ENCODE measurements at places on chromosomes 5 and 9.

GRCh38 chr5:37776826-37777225, 63.0 kb downstream of the GDNF start:
- no peaks in the 10 kb centered on the region for H3K4me1 ChIP-seq
- peaks cover 2% of the 10 kb centered on the region for H3K27me3 ChIP-seq
- H3K36me3 ChIP-seq: peaks cover 18% of the 10 kb centered on the region
- H3K4me3 ChIP-seq: no peak overlapping the region

GRCh38 chr9:129669141-129669718, 3.8 kb downstream of the PRRX2 start:
- H3K4me1 ChIP-seq: peaks cover 4% of the 10 kb centered on the region
- peaks cover 11% of the 10 kb centered on the region for H3K27me3 ChIP-seq
- no peak overlapping the region for H3K27ac ChIP-seq
- no peak overlapping the region for H3K4me3 ChIP-seq
- no peaks in the 10 kb centered on the region for H3K36me3 ChIP-seq
- DNase-seq: no peak

DNA sequence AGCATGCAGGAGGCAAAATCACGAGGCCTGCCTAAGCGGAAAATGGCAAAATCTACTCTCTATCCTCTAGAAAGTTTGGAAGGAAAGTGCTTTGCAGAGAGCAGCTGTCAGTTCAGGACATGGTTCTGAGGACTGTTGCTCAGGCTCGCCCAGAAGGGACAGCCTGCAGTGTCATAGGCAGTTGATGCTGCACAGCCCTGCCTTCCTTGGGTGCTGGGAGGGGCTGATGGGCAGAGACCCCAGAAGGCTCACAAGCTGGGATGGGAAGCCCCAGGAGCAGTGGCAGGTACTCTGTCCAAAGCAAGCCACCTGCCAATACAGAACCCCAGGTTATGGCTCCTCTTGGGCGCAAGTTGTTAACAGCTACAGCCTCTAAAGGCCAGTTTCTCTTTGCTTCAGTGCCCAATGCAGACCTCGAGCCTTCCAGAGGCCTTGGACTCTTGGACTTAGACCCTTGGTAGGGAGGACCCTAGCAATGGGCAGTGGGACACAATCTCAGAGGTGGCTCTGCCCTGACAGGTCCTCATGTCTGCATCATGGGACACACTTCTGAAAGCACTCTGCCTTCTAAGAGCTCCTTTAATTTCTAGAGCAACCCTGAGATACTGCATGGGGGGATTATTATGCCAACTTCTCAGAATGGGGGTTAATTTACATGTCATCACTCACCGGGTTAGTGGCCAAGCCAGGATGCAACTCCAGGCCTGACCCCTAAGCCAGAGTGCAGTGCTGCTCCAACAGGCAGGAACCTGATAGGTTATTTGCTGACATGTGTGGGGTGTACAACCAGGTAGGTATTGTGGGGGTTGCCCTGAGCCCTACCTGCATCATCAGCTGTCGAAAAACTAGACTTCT, 57.1 kb downstream of the MACROH2A1 start:
- DNase-seq: no peak
- no peaks in the 10 kb centered on the region for H3K4me1 ChIP-seq
- H3K27ac ChIP-seq: no peak overlapping the region
- no peaks in the 10 kb centered on the region for H3K27me3 ChIP-seq
- peaks cover 14% of the 10 kb centered on the region for H3K36me3 ChIP-seq

DNA sequence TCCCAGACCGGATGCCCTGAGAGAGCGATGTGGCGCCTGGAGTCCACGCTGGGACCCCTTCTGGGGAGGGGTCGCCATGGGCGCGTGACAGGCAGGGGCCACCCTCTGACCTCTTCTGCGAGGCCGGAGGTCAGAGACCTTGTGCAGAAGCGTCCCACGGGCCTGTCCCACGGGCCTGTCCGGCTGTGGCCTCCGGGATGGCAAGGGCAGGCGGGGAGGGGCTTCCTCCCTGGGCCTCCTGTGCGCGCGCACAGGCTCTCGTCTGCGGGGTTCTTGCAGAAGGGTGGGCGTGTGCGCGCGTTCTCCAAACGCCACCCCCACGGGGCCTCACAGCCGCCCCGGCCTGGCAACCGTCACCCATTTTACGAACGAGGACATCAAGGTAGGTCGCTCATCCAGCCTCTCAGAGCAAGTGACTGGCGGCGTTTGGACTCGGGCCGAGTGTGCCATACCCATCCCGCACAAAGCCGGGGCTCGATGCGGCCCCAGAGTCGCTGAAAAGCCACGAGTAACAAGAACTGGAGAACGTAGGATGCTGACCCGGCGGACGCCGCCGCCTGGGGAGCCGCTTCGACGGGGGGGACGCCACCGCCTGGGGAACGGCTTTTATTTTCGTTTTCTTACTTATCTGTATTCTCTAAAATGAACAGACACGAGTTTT, 897 bp downstream of the AHRR start:
- no peak for DNase-seq
- no peak overlapping the region for H3K27ac ChIP-seq

DNA sequence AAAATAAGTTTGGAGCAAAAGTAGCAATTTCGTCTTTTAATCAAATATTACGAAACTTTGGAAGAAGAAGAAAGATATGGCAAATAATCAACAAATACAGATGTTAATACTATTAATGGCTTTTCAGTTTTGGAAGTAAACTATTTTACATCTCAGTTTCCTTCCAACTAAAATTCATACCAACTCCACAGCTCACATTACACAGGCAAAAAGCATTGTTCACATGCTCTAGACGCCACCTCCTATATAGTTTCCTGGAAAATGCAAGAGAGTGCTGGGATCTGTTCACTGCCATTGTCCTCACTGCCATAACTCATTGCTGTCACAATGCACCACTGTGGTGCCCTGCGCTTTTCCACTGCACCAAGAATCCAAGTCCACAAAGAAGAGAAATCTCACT, 149.0 kb upstream of the FTMT start:
- no peak overlapping the region for H3K4me3 ChIP-seq
- no peaks in the 10 kb centered on the region for H3K27me3 ChIP-seq
- DNase-seq: no peak
- H3K36me3 ChIP-seq: no peaks in the 10 kb centered on the region
- H3K4me1 ChIP-seq: no peaks in the 10 kb centered on the region
- no peak overlapping the region for H3K27ac ChIP-seq

DNA sequence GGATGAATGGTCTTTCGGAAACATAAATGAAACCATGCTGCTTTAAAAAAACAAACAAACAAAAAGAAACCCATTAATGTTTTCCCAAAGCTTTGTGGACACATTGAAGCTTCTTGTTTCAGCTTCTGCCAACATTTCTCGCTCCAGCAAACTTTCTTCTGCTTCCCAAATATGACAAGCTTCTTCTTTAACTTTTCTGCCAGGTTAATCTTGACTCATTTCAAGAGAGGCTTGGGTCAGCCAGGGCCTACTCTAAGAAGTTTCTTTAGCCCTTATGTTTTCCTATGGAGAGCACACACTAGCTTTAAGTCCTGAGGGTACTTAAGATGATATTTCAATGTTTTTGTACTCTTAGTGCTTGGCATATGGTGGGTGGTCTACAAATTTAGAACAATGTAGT, 6.1 kb downstream of the ANXA1 start:
- H3K4me1 ChIP-seq: peaks cover 57% of the 10 kb centered on the region
- DNase-seq: no peak
- H3K27ac ChIP-seq: peak overlapping the region; percentile 86
- peak overlapping the region; percentile 63 for H3K4me3 ChIP-seq
- H3K36me3 ChIP-seq: no peaks in the 10 kb centered on the region
- no peaks in the 10 kb centered on the region for H3K27me3 ChIP-seq

DNA sequence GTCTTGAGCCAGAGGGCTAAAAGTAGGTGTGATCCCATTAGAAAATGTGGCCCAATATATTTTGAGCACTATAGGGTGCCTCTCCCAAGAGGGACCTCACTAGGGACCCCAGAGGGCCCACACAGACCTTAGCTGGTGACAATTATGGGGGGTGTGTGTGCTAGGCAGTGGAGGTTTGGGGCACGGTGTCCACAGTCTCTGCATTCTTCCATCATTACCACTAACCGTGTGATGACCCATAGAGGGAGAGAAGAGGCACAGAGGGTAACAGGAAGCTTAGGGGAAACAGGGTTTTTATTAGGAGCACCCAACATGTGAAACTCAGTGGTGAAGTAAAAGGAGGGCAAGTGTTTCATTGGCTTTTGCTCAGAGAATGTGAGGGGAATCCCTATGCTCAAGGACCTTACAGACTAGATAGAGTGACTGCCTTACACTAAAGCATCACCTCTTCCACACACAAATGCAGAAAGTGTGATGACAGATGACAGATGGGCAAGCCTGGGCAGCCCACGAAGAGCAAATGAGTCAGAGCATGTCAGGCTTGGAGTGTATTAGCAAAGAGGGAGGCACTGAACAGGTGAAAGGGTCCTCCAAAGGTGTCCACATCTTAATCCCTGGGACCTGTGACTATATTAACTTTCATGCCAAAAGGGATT, 2.5 kb upstream of the ACTL7A start:
- no peak for DNase-seq
- no peaks in the 10 kb centered on the region for H3K36me3 ChIP-seq

- H3K27ac ChIP-seq: peak overlapping the region; percentile 80
- H3K4me1 ChIP-seq: peaks cover 65% of the 10 kb centered on the region
- peak overlapping the region; percentile 4 for H3K4me3 ChIP-seq
- peaks cover 5% of the 10 kb centered on the region for H3K36me3 ChIP-seq
- DNase-seq: no peak
- H3K27me3 ChIP-seq: no peaks in the 10 kb centered on the region
These were observed 21.4 kb downstream of the KIF2A start for GRCh38 chr5:62327138-62328053.

DNA sequence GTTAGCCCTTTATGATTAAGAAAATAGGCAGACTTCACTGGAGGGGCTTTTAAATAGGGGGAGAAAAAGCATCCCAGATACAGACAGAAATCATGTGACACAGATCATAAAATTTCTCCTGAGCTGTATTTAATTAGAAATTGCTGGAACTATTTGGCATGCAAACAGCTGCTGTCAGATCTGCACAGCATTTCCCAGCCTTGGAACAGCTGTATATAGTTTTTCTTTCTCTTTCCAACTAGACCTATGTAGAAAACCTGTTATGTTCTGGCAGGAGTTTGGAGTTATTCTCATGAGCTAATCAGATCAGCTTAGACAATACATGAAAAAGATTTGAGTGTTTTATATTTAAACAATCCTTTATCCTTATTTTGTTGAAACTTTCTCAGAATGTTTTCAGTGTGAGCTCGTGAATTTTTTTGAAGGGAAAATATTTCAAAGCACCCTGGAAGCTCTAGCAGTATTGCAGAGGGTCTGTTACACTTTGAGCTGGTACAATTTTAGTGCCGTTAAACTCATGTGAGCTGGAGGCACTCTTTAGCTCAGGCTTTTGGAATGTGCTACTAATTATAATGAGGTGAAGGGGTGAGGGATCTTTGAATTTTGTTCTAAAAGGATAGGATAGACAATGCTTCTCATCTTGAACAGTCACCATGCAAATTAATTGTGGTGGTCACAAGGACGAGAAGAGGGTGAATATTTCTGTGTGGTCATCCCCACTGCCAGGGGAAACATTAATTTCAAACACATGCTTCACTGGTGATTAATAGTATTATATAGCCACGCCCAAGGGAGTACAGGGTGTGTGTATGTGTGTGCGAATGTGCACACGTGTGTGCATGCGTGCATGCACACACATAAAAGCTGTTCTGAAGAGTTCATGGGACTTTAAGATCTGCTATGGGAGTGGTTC, 239.4 kb upstream of the FBXL7 start:
- no peak overlapping the region for H3K4me3 ChIP-seq
- no peaks in the 10 kb centered on the region for H3K27me3 ChIP-seq
- no peaks in the 10 kb centered on the region for H3K4me1 ChIP-seq
- no peak for DNase-seq
- no peaks in the 10 kb centered on the region for H3K36me3 ChIP-seq

- H3K27ac ChIP-seq: no peak overlapping the region
- H3K4me3 ChIP-seq: no peak overlapping the region
- DNase-seq: no peak
- H3K27me3 ChIP-seq: peaks cover 6% of the 10 kb centered on the region
- H3K36me3 ChIP-seq: no peaks in the 10 kb centered on the region
These were observed 5.7 kb downstream of the ZNF366 start for GRCh38 chr5:72501488-72501887.

GRCh38 chr5:173697931-173698579, 81.6 kb upstream of the BOD1 start:
- H3K4me1 ChIP-seq: no peaks in the 10 kb centered on the region
- H3K36me3 ChIP-seq: no peaks in the 10 kb centered on the region
- peaks cover 2% of the 10 kb centered on the region for H3K27me3 ChIP-seq
- no peak overlapping the region for H3K27ac ChIP-seq
- DNase-seq: no peak

- no peaks in the 10 kb centered on the region for H3K36me3 ChIP-seq
- no peak overlapping the region for H3K27ac ChIP-seq
- H3K4me3 ChIP-seq: no peak overlapping the region
- DNase-seq: no peak
- peaks cover 16% of the 10 kb centered on the region for H3K27me3 ChIP-seq
These were observed 14.3 kb upstream of the RANBP6 start for GRCh38 chr9:6029604-6030274.

DNA sequence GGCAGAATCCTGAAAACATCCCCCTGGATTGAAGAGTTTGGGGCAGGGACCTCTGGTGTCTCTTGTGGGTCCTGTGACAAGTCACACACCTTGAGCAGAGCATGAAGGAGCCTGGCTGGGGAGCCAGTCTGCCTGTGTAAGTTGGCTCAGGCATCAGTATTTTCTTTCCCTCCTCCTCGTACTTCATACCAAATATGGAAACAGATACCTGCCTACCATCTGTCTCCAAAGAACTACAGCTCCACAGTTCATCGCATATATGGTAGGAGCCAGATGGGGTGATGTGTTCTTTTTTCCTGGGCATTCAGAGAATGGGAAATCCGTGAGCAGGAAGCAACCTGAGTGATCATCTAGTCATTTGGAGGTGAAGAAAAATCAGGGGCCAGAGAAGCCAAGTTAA, 177.3 kb upstream of the RAD23B start:
- no peak for DNase-seq
- peaks cover 20% of the 10 kb centered on the region for H3K27me3 ChIP-seq
- H3K4me3 ChIP-seq: no peak overlapping the region
- H3K36me3 ChIP-seq: no peaks in the 10 kb centered on the region
- H3K4me1 ChIP-seq: no peaks in the 10 kb centered on the region
- no peak overlapping the region for H3K27ac ChIP-seq

- no peaks in the 10 kb centered on the region for H3K27me3 ChIP-seq
- DNase-seq: no peak
- peaks cover 7% of the 10 kb centered on the region for H3K4me1 ChIP-seq
- no peak overlapping the region for H3K4me3 ChIP-seq
- no peak overlapping the region for H3K27ac ChIP-seq
- peaks cover 10% of the 10 kb centered on the region for H3K36me3 ChIP-seq
These were observed 99.2 kb downstream of the UHRF2 start for GRCh38 chr9:6512085-6512657.
